Pulmonary artery endothelial cell (primary cell): ENCODE measurements at places on chromosomes 12 and 14. TPM values are rescaled to one million over a fixed set of nuclear protein-coding genes. Genes with fewer than 3 reads are reported as not detected.
A peak's percentile ranks its signal among the peaks of the same experiment; 100 is the strongest.

- DNase-seq, result no peak
Observed at GRCh38 chr14:32203928-32204357, 874 bp upstream of the RNU6-8 start.

- DNase-seq, result no peak
Observed at GRCh38 chr12:121751034-121751433, 38.5 kb downstream of the TMEM120B start.

GRCh38 chr12:26250801-26251200 lies 55.4 kb downstream of the SSPN start:
- peak; percentile 40 for DNase-seq

DNA sequence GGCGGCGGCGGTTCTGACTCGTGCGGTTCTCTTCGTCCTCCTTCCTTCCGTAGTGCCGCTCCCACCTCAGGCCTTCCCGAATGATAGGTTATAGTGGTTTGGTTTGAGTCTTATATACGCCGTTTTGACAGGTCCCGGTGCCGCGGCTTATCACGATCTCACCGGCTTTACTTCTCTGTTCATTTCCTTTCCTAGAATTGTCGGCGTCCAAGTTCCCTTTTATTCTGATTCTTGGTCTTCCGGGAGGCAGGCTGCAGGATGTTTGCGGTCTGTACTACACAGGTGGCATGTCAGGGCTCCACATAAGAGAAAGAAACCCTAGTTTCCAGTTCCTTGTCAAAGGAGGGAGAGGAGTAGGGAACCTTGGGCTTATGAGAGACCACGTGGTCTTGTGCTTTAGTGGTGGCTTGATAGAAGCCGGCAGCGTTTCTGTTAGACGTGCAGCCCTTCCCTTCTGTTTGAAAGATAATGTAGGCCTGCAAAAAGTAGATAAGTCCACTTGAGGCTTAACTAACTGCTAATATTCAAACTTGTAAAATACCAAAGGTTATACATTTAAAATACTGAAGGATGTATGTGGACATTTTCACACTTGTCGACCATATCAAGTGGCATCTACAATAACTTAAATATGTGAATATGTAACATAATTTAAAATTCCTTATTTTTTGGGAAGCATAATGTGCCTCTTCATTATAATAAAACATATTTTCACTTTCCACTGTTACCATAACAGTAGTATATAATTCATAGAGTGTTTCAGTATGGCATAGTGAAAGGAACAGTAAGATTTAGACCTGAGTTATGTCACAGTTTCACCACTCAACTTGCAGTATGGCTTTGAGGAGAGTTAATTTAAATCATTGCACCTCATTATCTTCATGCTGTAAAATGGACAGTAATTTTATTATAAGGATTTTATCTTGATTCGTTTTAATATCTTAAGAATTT lies 804 bp downstream of the USP15 start:
- no peak for DNase-seq

GRCh38 chr14:24310646-24311604 lies at the start of gene LTB4R:
TSS of gene LTB4R (plus strand) at chr14:24311502. CDS start at chr14:24315652, 4,150 bp downstream.
- DNase-seq, result peak; percentile 53

GRCh38 chr12:777550-778047 lies 25.2 kb downstream of the WNK1 start:
- DNase-seq, result no peak

DNA sequence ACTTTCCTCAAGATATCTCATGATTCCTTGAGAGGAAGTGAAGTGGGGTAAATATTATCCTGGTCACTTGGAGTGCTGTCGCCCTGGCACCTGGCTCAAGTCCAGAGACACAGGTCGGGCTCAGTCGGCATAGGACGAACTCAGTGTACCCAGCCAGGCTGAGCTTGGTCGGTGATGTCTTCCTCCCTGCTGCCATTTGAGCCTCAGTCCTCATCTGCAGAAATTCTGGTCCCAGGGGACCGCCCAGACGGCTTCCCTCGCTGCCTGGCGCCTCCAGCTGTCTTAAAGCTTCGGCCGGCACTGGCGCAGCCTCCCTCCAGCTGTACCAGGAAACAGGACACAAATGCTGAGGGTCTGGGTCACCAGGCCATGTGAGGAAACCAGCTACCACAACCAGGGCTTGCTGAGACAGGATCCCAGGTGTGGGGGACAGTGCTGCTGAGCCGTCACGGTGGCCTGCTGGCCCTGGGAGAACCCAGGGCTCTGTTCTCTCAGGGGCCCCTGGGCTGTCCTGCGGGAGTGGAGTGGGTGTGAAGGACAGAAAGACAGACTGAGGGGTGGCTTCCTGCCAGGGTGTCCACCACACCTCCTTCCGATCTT lies 5.0 kb upstream of the KLC1 start:
- no peak for DNase-seq

DNA sequence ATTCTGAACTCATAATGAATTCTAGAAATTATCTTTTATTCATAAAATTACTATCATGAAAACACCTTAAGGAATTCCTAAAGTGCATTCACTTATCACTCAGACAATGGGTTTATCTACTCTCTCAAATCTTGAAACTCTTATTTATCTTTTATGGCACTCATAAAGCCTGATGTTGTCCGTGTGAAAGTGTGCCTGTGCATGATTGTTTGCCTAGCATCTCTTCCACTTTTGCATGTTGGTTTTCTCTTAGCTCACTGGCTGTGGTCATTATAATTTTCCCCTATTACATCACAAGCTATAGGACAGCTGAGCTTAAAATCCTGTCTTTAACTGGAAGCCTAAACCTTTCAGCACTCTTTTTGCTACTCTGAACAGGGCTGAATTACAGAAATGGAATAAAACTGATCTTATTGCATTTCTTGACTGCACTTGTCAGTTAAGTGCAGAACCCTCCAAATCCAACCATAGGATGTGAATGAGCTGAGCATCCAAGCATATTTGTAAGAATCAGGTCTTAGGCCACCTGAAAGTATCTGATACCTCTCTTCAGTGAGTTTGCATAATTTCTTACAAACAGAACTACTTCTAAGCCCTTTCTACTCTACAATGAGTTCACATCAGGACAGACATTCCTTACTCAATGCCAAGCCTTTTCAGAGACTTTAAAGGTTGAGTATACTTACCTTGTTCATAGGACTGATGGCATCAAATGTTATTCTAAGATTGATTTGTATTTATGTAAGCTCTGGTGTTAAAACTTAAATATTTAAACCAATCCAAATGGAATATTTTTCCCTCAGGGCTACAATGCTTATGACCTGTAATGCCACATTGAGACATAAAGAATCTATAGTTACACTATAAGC lies 221.2 kb upstream of the KITLG start:
- DNase-seq, result no peak

DNA sequence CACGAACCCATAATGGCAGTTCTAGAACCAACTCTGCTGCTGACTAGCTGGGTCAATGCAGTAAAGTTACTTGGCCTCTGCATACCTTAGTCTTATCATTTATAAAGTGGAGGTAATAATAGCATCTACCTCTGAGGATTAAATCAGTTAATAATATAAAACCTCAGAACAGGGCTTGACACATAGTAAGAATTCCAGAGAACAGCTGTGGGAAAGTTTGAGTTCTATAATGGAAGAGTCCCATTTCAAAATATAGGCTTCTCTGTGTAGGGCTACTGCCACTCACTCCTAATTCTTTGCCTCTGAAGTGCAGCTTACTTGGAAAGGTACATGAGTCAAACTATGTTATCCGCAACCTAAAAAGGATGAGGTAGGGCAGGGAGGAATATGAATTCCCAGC lies 269.2 kb upstream of the PRKD1 start:
- no peak for DNase-seq

DNA sequence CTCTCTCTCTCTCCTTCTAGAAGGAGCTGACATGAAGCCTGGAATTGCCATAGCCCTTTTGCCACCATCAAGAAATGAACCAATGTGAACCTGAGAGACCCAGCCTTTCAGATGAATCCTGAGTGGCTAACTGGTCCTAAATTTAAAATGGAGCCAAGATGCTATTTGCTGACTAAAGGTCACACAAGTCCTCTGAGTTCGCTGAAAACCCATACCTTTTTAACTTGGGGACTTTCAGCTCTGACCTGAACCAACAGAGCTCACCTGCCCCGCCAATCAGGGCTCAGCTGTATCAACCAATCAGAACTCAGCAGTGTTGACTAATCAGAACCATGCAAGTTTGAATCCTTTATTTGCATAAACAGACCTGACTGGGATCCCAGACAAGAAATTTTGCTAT lies 70.3 kb upstream of the MDM1 start:
- no peak for DNase-seq

Gene HVCN1
- total RNA-seq, result 2.2 and 4.6 TPM in 2 replicates

Gene KCNH5
- total RNA-seq, result not detected in 2 replicates

Gene NXPH4
- 0.13 and 0.28 TPM in 2 replicates for total RNA-seq

Gene SMOC1
- total RNA-seq, result 0.04 and 0.26 TPM in 2 replicates

Gene PLCZ1
- 0.20 TPM in 1 of 2 replicates, not detected in the other for total RNA-seq
